NCI-H1417 (cell line): ENCODE measurements at places on chromosomes 1 and 21.
A peak's percentile ranks its signal among the peaks of the same experiment; 100 is the strongest.

- DNase-seq: no peak
Measured at GRCh38 chr1:16018749-16019643, 1.2 kb upstream of the HSPB7 start.

GRCh38 chr1:16607433-16607851, 5.9 kb downstream of the NBPF1 start:
- no peak for DNase-seq

DNA sequence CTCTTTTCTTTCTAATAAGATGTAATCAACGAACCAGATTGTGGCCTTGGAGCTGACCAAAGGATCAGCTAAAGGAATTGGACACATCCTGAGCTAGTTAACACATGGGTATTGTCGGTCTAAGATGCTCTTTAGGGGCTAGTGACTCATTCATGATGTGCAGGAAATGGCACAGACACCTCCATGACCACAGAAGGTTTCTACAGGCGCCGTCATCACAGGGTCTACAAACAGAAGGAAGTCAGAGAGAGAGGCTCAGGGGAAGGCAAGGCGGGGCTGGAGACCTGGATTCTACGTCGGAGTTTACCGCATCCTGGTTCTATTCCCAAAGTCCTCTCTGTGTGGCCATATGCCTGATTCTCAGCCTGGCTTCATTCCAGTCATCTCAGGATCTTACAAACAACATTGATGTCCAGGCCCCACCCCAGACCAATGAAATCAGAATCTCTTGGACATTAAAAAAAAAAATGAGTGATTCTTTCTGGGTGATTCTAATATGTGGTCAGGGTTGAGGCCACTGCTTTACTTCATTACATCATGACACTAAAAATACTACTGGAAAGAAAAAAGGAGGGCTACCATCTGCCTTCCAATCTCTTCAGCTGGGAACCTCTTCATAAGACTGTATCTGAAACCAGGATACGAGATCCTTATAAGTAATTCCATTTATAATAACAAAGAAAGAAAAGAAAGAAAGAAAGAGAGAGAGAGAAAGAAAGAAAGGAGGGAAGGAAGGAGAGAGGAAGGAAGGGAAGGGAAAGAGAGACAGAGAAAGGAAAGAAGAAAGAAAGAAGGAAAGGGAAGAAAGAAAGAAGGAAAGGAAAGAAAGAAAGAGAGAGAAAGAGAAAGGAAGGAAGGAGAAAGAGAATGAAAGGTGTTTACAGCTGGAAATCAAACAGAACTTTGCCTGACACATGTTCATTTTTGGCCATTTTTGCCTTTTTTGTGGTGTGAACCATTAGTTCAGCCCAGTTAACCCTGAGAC, 11.6 kb upstream of the KCNJ15 start:
- no peak for DNase-seq

- DNase-seq: peak; percentile 92
Measured at GRCh38 chr1:2189459-2190425, 4.8 kb downstream of the FAAP20 start.

- DNase-seq: no peak
Measured at GRCh38 chr21:35635261-35635660, 425.1 kb downstream of the SETD4 start.

DNA sequence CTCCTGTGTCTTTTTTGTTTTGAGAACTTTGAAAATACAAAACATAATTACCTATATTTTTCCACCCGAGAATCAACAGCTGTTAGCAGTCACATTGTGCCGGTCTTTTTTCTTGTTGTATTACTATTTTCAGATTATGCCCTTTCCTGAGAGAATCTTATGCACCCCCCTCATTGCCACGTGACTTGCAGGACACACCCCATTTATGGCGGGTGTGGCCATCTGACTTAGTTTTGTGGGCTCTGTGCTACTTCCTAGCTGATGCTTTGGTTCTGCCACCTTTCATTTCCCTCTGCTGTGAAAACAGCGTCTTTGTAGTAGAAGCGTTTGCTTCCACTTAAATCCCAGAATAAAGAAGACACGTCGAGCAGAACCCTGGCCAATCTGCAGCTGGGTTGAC, 82.8 kb upstream of the SOX13 start:
- no peak for DNase-seq

- DNase-seq: peak; percentile 70
Measured at GRCh38 chr1:13901039-13901438, 201.1 kb downstream of the PRDM2 start.

DNA sequence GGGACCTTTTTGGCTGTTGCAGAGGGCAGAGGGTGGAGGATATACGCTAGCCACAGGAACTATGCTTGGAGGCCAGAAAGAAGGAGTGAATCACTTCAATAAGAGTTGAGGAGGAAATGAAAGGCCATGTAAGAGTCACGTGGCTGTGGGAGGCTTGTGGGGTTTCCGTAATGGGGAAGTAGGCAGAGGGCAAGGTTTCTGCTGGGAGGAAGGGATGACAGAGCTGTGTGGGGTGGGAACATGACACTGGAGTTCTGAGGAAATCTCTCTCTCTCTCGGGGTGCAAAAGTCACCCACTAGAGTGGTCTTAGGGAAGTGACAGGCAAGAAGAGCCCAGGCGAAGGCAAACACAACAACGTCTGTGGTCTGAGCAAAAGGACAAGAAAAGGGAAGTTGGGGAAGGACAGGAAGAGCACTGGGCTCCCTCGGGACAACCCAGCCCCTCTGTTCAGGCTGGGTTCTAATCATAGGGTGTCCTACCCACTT, 3.9 kb upstream of the CD1C start:
- no peak for DNase-seq
